ENCODE measurements at places on chromosomes 7 and 10.
A peak's percentile ranks its signal among the peaks of the same experiment; 100 is the strongest.

DNA sequence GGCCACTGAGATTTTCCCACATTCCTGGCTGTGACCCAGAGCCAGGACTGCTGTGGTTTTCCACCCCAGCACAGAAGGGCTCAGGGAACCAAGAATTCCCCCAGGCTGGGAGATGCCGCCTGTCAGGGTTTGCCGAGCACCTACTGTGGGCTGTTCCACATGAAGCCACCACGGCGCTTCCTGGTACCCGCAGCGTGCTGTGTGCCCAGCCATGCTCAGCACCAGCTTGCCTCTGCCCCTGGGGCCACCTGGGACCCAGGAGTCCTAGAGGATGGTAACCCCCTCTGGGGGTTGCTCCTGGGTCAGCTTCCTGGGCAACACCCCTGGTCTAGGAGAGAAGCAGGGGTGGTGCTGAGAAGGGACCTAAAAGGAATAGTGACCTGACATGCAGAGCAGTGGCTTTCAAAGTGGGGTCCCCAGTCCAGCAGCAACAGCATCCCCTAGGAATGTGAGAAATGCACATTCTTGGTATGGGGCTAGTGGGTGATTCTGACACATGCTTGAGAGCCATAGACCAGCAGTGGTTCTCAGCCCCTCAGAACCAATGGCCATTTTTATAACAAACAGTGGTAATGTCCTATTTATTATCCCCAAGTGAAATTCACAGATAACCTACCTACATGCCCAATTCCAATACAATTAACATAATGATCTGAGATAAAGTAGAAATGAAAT, 53.4 kb downstream of the TSPAN15 start:
- no peak for DNase-seq

- DNase-seq = no peak
These were observed 43.2 kb downstream of the C7orf33 start for GRCh38 chr7:148633761-148634160.

- DNase-seq = peak; percentile 62
These were observed 6.6 kb upstream of the ZNF22 start for GRCh38 chr10:44993922-44994751.

DNA sequence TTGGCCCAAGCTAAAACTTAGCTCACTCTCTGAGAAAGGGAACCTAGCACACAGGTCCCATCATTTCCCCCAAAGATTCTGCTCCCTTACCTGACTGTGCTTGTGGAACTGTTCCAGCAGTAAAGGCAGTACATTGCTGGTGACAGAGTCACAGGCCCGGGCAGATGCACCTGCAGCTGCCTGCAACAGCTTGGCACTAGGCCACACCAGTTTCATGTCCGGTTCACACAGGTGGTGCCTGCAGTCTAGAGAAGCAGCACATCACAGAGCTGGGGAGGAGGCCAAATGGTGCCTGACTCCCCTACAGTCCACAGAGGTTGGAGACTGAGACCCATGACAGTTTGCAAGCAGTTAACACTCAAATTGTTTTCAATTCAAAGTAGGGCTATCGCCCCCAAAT, 22.2 kb downstream of the ZDHHC16 start:
- no peak for DNase-seq

DNA sequence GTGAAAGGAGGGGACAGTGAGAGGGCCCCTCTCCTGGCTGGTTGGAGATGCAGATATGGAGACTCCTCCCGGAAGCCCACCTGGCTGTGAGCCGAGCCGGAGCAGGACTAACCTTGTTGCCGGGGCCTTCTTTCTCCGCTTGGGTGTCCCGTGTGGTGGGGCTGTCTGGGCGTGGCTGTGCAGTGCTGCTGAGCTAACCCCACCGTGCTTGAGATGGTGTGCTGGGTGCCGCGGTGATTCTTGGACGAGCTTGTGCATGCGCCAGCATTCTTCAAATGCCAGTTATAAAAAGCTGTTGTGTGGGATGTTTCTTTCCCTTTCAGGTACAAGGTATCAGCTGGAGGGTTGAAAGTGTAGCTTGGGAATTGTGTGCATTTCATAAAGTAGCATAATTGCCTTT, 48.8 kb downstream of the DAGLB start:
- no peak for DNase-seq

- no peak for DNase-seq
These were observed 51.3 kb upstream of the GSAP start for GRCh38 chr7:77467408-77467807.

DNA sequence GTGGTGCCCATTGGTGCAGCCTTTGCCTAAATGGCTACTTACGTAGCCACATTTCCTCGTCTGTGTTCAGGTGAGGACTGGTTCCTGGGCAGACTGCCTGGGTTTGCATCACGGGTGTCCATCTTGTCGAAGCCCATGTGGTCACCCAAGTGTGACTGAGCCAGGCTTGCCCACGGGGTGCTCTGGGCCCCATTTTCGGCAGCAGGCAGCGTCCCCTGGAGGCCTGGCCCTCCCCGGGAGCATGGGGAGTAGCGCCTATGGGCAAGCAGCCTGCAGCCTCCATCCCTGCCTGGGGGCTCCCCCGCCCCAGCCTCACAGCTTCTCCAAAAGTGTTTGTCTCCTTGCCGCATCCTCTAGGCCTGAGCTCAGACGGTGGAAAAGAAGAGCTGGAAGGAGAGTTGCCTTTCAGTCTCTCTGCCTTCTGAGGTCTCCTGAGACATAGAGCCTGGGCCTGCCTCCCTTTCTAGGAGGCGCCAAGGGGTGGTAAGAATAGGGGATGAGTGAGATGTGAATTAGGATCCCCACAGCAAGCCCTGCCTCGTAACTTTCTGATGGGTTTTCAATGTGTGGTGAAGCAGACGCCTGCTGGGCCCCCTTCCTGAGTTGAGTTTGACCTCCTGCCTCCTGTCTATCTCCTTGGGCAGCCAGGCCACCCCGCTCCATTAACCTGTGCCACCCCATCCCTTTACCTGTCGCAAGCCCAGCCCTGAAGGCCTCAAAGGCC, 42.7 kb downstream of the HTRA1 start:
- DNase-seq = no peak

DNA sequence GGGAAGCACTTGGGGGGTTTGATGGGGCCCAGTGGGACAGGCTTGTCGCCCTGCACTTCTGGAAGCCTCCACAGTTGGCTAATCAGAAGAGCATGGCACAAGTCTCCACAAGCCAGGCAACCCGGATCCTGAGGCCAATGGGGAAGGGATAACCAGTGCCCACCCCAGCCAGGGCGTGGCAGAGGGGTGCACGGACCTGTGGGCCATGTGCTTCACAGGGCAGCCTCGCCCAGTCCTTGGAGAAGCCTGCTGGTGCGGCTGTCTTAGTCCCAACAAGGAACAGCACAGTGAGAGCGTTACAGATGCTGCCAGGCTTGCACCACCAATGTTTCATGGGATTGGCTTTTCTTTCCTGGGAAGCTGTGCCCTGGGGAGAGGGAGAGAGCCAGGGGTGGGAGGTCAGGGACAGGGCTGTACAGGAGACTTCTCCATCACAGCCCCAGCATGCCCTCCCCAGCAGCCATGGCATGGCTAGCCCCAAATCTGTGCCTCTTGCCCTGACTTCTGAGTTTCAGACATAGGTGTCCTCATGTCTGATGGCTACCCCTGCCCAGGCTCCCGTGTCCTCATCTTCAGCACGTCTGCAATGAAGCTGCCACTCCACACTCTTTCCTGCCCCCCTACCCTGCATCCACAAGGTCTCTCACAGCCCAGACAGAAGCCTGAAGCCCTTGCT, 116.0 kb downstream of the PTPN20 start:
- DNase-seq = no peak

- no peak for DNase-seq
These were observed 436.8 kb upstream of the GALNT17 start for GRCh38 chr7:70694971-70695794.

DNA sequence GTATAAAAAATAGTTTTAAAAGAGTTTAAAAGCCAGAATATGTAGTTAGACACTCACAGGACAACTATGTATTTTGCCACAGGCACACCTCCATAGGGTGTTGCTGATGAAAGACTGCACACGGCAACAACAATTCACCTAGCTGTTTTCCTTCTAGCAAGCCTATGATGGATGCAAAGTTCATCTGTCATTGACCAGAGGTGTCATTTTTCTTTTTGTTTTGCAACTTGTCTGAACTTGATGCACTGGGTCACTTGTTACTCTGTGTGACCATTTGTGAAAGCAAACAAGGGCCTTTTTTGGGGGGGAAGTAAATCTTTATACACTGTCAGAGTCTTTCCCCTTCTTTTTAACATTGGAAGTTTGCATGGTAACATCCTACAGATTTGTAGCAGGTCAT, 258.0 kb upstream of the SEMA3A start:
- no peak for DNase-seq

DNA sequence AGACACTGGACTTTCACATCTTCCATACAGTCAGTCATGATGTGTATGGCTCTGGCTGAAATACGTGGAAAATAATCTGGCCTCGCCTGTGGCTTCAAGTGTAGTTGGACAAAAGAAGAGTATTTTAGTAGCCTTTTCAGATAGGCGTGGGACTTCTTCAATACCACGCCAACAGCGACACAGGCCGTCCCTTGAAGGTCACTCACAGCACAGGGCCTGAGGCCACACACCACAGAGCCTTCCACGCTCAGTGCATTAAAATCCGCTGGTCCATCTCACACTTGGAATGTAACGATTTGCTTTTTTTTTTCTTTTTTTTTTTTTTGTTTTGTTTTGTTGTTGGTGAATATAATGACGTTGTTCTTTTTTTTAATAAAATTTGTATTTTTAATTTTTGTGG, 51.8 kb upstream of the SUN1 start:
- DNase-seq = no peak

DNA sequence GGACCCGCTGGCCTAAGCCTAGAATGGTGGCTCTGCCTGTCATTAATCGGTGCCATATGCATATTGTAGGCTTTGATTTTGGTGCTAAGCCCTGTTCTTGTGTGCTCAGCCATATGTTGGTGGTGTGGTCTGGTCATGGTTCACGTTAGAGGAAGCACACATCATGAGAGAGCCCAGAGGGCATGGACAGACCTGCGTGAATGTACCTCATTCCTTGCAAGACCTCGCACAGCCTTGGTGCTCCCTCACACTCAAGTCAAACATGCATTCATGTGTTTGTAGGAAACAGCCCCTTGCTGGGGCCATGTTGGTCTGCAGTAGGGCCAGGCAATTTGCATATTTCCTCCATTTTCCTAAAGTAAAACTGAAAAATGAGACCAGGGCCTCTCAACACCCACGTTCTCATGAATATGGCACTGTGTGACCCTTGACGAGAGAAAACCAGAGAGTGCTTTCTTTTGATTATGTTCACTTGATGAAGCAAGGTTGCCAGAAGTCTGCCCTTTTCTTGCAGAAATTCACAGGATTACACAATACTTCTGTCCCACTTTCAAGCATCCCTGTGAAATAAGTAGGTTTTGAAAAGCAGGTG, 268.7 kb downstream of the CELF2 start:
- DNase-seq = no peak

DNA sequence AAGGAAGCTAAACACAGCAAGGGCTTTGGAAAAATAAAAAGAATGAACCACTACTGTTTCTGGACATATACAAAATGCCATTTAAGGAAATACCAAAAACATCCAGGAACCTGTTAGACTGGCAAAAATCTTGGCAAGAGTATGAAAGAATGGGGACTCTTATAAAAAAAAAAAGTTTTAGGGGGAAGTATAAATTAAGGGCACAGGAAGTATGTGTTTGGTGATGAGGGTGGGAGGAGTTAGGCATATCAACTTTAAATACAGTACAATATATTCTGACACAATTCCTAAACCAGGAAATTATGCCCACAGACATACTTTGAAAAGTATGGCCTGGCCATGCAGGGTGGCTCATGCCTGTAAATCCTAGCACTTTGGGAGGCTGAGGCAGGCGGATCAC, 74.2 kb downstream of the WAPL start:
- DNase-seq = no peak

DNA sequence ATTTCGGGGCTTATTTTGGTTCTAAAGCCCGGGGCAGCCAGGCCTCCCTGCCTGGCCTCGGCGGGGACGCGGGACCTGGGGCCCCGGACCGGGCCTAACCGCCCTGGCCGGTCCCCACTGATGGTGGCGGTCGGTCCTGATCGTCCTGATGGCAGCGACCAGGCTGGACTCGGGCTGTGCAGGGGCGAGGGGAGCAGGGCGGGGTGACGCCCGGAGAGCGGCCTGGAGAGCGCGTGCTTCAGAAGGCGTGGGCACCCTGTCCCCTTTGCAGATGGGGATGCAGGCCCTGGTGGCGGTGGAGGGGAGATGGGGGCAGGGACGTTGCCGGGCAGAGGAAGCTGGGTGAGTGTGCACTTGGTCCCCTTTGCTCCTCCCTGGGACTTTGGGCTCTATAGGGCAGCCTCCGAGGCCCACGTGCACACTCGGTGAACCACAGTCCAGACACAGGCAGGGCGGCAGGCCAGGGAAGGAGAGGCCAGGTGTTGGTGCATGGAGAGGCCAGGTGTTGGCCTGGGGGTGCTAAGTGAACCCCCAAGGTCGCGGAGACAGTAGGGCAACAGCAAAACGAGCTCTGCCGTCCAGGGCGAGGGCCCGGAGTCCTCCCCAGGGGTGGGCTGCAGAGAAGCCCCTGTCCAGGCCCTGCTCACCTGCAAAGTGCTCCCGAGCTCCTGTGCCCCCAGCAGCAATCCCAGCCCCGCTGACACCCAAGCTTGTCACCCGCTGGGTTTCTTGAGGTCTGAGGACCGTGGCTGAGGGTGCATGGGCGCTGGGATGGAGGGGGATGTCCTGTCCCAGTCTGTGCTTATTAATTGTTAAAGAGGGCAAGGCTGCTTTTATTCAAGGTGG, 42.4 kb upstream of the FAM20C start:
- DNase-seq = no peak

DNA sequence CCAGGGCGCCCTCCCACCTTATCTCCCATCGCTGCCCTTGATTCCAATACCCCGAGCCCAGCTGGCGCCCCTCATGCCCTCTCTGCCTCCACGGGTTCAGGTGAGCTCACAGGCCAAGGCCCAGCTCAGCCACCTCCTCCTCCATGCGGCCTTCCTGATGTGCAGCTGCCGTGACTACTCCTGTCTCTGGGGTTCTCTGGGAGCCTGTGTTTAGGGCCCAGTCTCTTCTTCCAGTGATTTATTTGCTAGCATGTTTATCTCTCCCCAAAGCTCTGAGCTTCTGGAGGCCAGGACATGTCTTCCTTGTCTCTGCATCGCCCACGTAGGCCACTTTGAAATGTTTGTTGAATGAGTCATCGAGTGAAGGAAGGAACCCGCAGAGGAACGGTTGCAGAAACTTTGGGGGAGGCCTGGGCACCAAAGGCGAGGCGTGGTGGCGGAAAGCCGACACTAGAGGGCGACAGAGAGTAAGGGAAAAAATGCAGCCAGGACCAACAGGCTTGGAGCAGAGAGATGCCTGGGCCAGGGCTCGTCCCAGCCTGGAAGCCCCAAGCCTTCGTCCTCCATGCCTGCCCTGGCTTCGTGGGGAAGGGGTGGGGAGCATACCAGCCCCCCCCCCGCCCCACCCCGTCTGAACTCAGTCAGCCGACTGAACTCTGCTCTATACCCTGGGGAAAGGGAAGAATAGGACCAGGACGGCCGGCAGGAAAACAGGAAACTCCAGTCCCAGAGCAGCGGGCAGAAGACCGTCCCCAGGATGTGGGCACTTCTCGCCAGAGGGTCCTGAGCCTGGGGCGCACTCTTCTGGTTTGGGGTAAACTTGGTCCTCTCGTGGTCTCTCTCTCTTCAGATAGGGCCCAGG, 10.9 kb upstream of the HSPB1 start:
- DNase-seq = peak; percentile 96

All from AG04450 (cell line).